ENCODE measurements at places on chromosomes 6 and 20. TPM values are rescaled to one million over a fixed set of nuclear protein-coding genes. Genes with fewer than 3 reads are reported as not detected.

Gene SCRT2
- not detected for total RNA-seq

Gene CALHM4
- not detected for total RNA-seq

Gene NR2E1
- not detected for total RNA-seq

Gene PROCR
- total RNA-seq, result 15.3 TPM

Gene GRIK2
- 3.1 TPM for total RNA-seq

Gene CHRNA4
- total RNA-seq, result 1.8 TPM

Gene RNF182
- total RNA-seq, result 0.51 TPM

Gene HLA-DOB
- 1.4 TPM for total RNA-seq

Gene SLC32A1
- total RNA-seq, result not detected

Gene RIOK1
- total RNA-seq, result 36.4 TPM

Gene PNPLA1
- not detected for total RNA-seq

Gene ZNF512B
- 15.3 TPM for total RNA-seq

Gene SOX18
- total RNA-seq, result 17.6 TPM

Gene MOXD1
- total RNA-seq, result 17.6 TPM

Gene HTR1E
- not detected for total RNA-seq

Gene TNFAIP3
- total RNA-seq, result 19.9 TPM

Gene SLX4IP
- total RNA-seq, result 7.6 TPM

Gene CRIP3
- total RNA-seq, result 0.62 TPM

Gene TRIM10
- 1.0 TPM for total RNA-seq

Gene KHDC1L
- total RNA-seq, result not detected

Gene PCK1
- total RNA-seq, result 0.72 TPM

Gene CCN6
- not detected for total RNA-seq

Gene ENPP5
- total RNA-seq, result 9.6 TPM

Gene GATA5
- not detected for total RNA-seq

Gene REM1
- 4.5 TPM for total RNA-seq

Gene AVP
- total RNA-seq, result not detected
